Stimulated activated CD8-positive, alpha-beta memory T cell treated with anti-CD3 and anti-CD28 coated beads, Interleukin-4, amount 100 ng/mL, for 1 hour (primary cell): ENCODE measurements at places on chromosomes 2 and 18.

DNA sequence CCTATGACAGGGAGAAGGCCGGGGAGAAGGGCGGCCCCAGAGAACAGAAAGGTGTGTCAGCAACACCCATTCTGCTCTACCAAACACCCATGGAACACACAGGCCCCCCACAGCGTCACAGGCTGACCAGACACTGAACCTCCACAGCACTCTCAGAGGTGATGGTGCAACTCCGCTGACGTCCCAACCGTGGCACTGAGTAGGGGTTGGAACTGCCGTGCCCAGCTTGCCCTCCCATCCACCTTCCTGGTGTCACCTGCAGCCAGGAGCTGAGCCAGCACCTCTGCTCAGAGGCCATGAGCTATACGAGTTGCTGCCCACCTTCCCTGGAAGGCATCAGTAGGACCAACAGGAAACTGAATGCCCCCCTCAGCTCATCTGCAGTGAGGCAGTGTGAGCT lies 412.9 kb upstream of the SALL3 start:
- no peak for DNase-seq

DNA sequence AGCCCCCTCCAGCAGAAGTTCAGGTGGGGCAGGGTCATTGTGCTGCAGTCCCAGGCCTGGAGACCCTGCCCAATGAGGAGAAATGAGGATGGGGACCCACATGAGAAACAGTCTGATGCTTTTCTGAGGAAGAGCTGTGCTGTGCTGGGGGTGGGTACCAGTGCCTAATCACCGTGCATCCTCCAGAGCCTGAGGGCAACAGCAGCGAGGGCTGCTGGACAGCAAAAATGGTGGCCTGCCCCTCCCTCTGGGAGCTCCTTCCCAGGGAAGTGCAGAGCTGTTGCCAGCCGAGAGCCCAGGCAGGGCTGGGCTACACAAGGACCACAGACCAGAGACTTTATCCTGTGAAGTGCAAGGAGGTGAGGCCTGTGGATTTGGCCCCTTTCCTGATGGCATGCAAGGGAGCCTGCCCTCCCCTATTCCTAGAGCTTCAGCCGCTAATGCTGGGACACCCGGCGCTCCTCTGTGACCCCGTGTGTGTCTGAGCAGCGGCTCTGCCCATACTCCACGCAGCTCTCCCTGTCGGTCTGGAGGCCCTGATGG lies 134.8 kb downstream of the DSEL start:
- DNase-seq: no peak

DNA sequence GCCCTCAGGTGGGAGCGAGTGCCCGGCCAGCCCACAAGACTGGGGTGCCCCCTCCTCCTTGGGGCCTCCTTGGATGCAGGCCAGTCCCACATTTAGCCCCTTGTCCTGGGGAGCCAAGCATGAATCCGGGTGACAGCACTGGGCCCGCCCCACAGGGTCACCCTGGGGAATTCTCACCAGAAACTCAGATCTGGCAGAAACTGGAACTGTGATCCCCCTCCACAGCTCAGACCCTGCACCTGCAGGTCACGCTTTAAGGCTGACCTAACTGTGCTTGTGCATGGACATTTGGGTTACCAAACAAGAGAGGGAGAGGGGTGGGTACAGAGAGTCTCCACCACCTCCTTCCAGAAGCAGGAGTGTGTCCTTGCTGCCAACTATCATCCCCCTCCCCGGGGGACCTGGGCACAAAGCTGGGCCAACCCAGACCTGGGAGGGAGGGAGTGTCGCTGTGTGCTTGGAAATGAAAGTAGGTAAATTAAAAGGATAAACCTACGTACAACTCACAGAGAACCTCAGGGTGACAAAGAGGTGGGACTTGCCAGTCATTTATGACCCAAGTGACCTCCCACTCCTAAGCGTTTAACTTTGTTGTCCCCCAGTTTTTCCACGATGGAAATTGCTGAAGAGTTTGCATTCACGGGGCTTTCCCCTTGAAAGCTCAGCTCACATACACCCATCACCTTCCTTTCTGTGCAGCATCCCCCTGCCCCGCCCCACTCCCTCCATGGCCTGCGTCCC lies 9.1 kb downstream of the ITM2C start:
- no peak for DNase-seq

GRCh38 chr2:160257743-160258491 lies 57.8 kb upstream of the ITGB6 start:
- DNase-seq: no peak

DNA sequence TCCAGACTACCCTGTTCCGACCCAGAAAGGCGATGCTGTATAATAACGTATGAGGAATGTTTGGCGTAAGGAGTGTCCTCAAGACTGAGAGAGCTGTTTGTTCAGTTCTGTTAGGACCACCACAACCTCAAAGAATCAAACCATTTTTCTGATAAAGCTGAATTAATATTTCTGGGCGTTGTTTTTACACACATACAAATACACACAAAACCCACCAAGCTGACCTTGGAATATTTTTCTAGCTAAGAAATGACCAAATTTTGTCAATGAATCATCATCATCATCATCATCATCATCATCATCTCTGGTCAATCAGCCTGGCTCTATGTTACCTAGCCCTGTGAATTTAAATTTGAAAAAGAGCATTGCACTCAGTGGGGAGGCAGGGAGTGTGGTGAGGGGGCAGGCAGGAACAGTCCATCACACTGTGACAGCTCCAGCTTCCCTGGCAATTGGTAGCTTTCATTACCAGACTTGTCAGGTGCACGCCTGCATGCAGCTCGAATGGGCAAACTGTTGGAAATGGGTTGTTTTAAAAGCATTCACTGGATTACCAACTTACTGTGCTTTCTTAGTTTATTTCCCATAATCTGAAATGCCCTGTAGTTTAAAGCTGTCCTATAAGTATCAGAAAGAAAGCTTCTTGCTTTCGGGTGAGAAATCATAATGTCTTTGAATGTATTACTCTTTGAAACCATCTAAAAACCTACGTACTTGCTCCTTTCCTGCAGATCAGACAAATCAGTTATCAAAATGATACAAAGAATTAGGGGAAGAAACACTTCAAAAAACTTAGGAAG lies 6.9 kb upstream of the POU3F3 start:
- DNase-seq: no peak

DNA sequence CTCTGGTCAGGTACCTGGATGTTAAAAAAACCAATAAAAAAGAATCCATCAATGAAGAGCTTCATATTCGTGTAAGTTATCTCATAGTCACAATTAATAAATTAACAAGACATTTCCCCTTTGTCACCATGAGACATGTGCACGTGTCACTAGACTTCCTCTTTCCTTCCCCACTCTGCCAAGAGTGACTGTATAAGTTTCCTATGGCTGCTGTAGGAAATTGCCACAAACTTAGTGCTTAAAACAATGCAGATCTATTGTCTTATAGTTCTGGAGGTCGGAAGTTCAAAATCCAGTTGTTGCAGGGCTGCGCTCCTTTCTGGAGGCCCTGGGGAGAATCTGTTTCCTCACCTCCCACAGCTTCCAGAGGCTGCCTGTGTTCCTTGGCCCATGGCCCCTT lies 35.8 kb downstream of the SLC9A4 start:
- no peak for DNase-seq

- no peak for DNase-seq
Measured at GRCh38 chr18:2171840-2172625, 399.3 kb downstream of the METTL4 start.
